ENCODE measurements at places on chromosomes 5 and 9. TPM values are rescaled to one million over a fixed set of nuclear protein-coding genes. Genes with fewer than 3 reads are reported as not detected.

GARIN3 gene
- not detected for polyA plus RNA-seq

RCL1 gene
- polyA plus RNA-seq: 12.2 TPM

MTX3 gene
- polyA plus RNA-seq: 4.9 TPM

GALNT12 gene
- polyA plus RNA-seq: 19.4 TPM

FAM221B gene
- not detected for polyA plus RNA-seq

FOXD4L6 gene
- 0.12 TPM for polyA plus RNA-seq

IL3 gene
- polyA plus RNA-seq: not detected

IFNA21 gene
- polyA plus RNA-seq: not detected

ENG gene
- 21.5 TPM for polyA plus RNA-seq

SMIM33 gene
- polyA plus RNA-seq: not detected

TAF1L gene
- polyA plus RNA-seq: not detected

NIPAL4 gene
- 4.0 TPM for polyA plus RNA-seq

PRRC1 gene
- 17.5 TPM for polyA plus RNA-seq

NME5 gene
- polyA plus RNA-seq: 2.0 TPM

FRMPD1 gene
- polyA plus RNA-seq: not detected

IL31RA gene
- not detected for polyA plus RNA-seq

TMEM171 gene
- polyA plus RNA-seq: 6.7 TPM

GPBP1 gene
- 48.9 TPM for polyA plus RNA-seq

PKN3 gene
- 7.7 TPM for polyA plus RNA-seq

NR6A1 gene
- polyA plus RNA-seq: 0.60 TPM

HRCT1 gene
- 4.3 TPM for polyA plus RNA-seq

SV2C gene
- polyA plus RNA-seq: 0.19 TPM

MED22 gene
- 18.3 TPM for polyA plus RNA-seq

FAM240B gene
- not detected for polyA plus RNA-seq

AK3 gene
- polyA plus RNA-seq: 49.9 TPM

SHC3 gene
- polyA plus RNA-seq: 0.81 TPM

EPB41L4A gene
- polyA plus RNA-seq: 4.4 TPM

ASPN gene
- 8.7 TPM for polyA plus RNA-seq
